ENCODE measurements at places on chromosomes 1 and 21.

GRCh38 chr1:166086113-166086883 lies 80.5 kb downstream of the FAM78B start:
- no peak for DNase-seq

DNA sequence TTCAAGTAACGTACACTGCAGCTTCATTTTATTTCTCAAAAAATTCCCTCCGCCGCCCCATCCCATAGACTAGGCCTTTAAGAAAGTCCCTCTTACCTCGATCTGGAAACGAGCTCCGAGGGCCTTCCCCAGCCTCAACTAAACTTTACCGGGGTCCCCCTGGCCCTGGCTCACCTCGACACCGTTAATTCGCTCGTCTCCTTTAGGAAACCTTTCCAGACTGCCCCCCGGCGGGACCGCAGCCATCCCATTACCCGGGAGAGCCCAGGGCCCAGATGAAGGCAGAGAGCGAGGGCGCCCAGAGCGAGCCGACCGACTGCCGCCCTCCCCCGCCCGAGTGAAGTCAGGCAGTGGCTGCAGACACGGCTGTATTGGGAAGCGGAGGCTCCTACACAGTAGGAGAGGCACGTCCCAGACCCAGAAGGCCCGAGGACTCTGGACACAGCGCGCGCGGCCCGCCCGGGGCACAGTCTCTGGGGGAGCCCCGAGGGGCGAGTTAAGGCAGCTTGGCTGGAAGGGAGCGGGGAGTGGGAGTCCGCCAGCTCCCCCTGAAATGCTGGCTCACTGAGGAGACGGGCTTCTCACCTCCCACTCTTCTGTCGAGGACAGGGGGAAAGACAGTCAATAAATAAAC lies 14.6 kb downstream of the SEMA6C start:
- no peak for DNase-seq

DNA sequence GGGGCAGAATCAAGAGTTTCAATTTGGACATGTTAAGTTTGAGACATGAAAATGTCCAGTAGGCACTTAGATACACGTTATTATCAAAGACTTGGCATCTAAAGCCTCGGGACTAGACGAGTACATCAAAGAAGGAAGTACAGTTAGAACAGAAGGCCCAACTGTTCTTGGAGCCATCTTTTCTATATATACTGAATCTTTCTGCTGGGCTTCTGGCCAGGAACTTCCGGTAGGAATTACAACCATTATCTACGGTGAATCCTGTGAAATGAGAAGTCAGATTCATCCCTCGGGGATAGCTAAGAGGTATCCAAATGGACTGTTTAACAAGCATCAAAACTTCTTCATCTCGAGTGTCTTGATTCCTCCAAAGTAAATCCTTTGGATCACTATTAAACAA lies 34.4 kb upstream of the NRDC start:
- DNase-seq: no peak

GRCh38 chr1:8283058-8283884 lies 34.6 kb upstream of the SLC45A1 start:
- no peak for DNase-seq

GRCh38 chr1:94727846-94728715 lies 92.1 kb upstream of the SLC44A3 start:
- DNase-seq: no peak

GRCh38 chr1:67408148-67408547 lies 22.1 kb downstream of the SERBP1 start:
- DNase-seq: no peak

GRCh38 chr1:27884006-27884954 lies 11.9 kb downstream of the THEMIS2 start:
- no peak for DNase-seq

GRCh38 chr1:101364370-101365120 lies 127.7 kb downstream of the S1PR1 start:
- DNase-seq: no peak

DNA sequence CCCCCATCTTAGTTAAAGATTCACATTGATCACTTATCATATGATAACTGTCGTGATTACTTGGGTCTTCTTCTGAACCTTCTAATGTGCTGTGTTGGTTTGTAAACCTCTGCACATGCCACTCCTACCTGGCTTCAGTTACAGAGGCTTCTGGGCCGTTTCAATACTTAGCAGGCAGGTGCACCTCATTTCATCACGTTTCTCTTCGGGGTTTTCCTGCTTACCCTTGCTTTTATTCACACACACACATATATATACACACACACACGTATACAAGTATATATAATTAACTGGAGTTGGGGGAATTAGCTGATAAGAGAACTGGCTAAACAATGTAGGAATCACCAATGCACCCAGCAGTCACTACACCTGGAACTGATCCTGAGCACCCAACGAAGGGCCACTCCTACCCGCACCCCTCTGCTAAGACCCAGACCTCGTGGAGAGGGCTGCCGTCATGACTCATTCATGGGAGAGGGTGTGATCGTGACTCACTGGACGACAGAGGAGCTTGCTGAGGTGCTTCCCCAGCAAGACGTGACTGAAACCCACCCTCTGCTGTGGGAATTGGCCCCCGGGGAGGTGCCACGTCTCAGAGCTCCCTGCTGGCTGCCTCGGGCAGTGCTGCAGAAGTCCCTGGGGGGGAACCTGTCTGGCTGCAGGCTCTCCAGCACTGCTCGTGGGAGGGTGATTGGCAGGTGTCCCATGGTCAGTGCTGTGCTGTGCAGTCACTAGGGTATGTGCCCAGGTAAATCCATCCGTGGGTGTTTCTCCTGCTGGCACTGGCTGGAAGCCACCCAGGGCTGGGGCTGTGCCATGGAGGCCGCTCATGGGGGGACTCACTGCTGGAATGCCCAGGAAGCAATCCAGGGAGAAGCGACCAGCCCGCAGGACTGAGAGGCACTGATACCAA lies 166.6 kb downstream of the DYRK1A start:
- no peak for DNase-seq

- peak; percentile 39 for DNase-seq
These were observed 109.7 kb upstream of the ZBTB40 start for GRCh38 chr1:22341791-22342605.

- DNase-seq: no peak
These were observed 63.7 kb downstream of the CNST start for GRCh38 chr1:246629976-246630375.

- no peak for DNase-seq
These were observed 95.0 kb downstream of the BEND5 start for GRCh38 chr1:48681476-48682305.

- no peak for DNase-seq
These were observed 4.4 kb upstream of the AADACL3 start for GRCh38 chr1:12711536-12711935.

DNA sequence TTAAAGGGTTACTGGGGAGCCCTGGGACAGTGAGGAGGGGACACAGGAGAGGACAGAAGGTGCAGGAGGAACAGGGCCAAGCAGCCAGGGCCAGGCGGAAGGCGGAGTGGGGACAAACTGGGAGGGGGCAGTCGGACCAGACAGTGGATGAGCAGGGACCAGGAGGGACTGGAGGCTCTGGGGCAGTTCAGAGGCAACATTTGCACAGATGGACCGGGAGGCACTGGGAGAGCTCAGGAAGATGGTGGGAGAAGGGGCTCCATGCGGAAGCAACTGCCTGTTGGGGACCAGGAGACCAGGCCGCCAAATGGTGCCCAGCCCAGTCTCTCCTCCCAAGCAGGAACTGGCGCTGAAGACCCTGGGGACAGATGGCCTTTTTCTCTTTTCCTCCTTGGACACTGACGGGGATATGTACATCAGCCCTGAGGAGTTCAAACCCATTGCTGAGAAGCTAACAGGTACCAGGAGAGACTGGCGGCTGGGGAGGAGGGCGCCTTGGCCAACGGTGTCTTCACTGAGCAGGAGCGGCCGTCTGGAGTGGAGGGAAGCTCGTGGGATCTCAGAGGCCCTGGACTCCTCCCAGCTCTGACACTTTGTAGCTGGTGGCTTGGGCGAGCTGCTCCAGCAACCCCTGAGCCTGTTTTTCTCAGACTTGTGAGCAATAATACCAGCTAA lies 847 bp downstream of the SELENON start:
- no peak for DNase-seq

- no peak for DNase-seq
These were observed 8.7 kb downstream of the SLAMF8 start for GRCh38 chr1:159835356-159835755.

DNA sequence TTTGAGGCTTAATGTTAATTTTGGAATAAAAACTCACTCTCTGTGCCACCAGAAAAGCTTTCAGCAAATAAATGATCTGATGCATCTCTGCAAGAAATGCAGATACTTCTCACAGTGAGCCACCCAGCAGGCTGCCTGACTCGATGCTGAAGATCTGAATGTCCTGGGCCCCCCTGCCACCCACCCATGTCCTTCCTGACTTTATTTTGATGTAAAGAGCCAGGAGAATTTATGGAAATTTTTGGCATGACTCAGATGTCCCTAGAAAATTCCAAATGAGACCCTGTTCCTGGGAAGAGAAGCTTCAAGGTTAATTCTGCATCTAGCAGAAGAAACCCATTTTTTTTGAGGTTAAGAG lies 62.8 kb upstream of the COA6 start:
- no peak for DNase-seq

GRCh38 chr1:38152351-38153065 lies 105.9 kb upstream of the POU3F1 start:
- peak; percentile 23 for DNase-seq

- no peak for DNase-seq
These were observed 95.8 kb downstream of the AJAP1 start for GRCh38 chr1:4750177-4750576.

DNA sequence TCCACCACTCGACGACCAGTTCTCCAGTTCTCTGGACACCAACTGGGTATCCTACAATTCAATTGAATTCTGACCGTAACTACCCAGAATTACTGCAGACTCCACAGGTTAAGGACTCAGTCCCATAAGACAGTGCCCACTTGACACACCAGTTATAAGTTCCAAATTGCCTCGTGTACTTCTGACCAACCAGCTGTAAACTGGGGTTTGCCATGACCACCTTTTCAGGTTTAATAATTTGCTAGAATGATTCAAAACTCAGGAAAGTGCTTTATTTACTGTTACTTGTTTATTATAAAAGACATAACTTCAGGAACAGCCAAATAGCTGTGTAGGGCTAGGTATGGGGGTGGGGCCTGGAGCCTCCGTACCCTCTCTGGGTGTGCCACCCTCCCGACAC lies 15.3 kb downstream of the NUDC start:
- no peak for DNase-seq
